ENCODE measurements at places on chromosomes 3 and 15.

DNA sequence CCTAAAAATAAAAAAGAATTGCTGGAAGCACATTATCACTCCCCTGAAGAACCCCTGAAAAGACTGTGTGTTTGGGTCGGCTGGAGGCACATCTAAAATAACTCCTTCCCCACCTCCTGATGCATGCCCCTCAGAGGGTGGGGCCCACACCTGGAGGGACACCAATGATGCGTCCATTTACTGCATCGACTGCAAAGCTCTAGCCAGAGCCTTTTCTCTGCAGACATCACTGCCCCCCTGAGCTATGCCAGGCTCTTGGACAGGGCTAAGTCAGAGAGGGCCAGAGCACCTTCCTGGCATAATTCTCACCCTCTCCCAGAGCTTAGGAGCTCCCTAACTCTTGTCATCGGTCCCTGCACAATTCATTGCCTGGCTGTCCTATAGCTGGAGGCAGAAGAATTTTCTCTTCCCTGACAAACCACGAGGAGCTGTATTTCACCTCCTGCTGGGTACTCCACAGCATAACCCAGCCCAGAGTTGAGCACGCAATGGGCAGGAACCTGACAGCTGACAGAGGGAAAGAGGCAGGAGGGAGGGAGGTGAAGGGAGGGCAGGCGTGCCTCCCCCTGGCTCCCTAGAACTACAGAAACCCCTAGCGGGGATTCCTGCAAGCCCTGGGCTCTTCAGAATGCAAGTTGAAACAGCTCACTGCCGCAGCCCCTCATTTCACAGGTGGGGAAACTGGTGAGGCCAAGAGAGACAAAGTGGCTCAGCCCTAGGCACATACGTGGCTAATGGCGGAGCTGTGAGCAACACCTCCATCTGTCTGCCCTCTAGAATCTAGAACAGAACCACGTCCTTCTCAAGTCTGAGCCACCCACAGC is 46.6 kb downstream of the XXYLT1 start:
- DNase-seq: no peak

GRCh38 chr15:62931650-62932049 is 110.9 kb upstream of the TPM1 start:
- DNase-seq: no peak

GRCh38 chr3:61723038-61723437 is 161.7 kb downstream of the PTPRG start:
- DNase-seq: no peak

- DNase-seq: no peak
These were observed 95.2 kb upstream of the CDIN1 start for GRCh38 chr15:36484038-36484778.

- no peak for DNase-seq
These were observed 18.0 kb upstream of the EBLN2 start for GRCh38 chr3:73043414-73043813.

DNA sequence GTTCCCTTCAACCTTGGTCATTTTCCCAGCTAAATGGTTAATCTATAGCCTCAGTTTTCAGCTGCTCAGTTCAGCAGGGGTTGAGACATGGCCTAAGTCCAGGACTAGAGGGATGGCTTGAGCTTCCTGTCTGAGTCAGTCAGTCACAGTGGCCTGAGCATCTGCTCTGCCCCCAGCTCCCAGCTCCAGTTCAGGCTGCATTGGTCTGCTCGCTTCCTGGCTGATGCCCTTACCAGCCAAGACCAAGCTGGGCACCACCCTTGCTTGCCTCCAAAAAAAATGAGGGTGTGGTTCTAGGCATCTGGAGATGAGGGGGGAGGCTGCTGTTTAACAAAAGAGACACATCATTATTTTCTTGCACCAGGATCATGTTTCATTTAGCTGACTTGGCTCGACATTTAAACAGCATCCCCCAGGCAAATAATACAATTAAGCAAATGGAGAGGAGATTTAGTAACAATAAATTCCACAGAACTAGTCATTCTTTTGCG is 70.7 kb downstream of the WNT5A start:
- peak; percentile 92 for DNase-seq

- DNase-seq: peak; percentile 88
These were observed 4.4 kb downstream of the TMEM45A start for GRCh38 chr3:100496711-100497261.

GRCh38 chr3:3641877-3642455 is 157.3 kb upstream of the LRRN1 start:
- DNase-seq: no peak

DNA sequence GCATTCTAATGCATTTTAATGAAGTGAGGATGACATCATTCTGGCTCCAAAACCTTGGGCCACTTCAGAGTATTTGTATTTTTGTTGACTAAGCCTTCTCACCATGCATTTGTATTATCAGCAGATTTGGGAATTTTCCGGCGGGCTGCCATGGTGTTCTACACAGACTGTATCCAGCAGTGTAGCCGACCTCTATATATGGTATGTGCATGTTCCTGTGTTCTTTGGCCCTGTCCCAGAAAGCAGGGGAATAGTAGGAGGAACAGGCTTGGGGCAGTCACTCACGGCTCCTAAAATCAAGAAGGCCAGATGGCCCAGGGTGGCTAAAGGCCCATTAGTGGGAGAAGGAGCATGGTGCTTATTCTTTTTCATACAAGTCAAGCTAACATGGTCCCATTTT is 80.5 kb downstream of the USF3 start:
- no peak for DNase-seq

DNA sequence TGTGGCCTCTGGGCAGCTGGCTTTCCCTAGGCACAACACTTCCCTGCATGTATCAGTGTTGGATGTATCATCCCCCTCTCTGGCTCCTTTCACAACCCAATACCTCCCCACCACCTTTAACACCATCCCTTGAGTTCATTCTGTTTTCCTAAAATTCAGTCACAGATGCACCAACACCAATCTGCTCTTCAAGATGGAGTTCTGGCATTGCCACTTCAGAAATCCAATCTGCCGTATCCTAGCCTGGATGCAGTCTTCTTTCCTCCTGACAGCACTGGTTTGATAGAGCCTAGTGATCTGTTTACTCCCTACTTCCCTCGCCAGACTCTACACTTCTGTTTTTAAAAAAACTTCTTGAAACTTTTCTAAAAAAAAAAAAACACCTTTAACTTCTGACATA is 21.7 kb downstream of the PXYLP1 start:
- DNase-seq: no peak

- DNase-seq: no peak
These were observed 2.4 kb downstream of the DRD3 start for GRCh38 chr3:114176487-114176886.

DNA sequence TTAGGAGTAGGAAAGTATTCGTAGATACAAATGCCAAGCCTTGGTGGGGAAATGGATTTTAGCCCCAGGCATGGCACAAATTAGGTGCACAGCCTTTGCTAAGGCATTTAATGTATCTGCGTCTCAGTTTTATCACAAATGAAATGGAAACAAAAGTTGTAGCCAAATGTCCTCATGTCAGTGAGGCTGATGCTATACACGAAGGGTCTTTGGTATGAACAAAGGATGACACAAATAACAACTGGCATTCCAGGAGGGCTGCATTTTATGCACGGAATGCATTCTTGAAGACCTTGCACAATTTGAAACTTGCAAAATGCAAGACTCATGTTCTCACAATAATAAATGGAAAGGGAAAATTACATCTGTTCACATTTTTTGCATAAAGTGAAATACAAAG is 181.9 kb downstream of the SV2B start:
- DNase-seq: no peak

- no peak for DNase-seq
These were observed 355.1 kb upstream of the WNT5A start for GRCh38 chr3:55842204-55842603.

- DNase-seq: no peak
These were observed 21.2 kb upstream of the SPRED1 start for GRCh38 chr15:38231436-38231835.

- no peak for DNase-seq
These were observed 737 bp upstream of the ITPR1 start for GRCh38 chr3:4492208-4493013.

- no peak for DNase-seq
These were observed 6.1 kb upstream of the CP start for GRCh38 chr3:149227591-149228268.

GRCh38 chr3:133329626-133330025 is 70.2 kb upstream of the BFSP2 start:
- no peak for DNase-seq

DNA sequence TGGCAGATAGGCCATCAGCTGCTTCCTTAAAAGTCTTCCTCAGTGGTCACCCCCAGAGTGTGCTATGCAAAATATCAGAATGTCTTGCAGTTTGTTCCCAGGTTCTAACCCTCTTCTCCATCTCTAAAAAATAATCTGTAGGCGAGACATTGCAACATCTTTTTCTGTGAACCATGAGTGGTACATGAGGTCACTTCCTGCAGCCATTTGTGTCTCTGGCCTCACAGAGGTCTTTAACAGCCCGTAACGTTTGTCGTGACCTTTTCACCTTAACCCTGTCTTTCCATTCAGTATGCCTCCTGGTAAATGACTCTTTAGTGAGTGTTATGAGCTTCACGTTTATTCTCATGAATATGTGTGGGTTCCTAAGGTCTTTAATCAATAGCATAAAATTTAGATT is 145.4 kb downstream of the KLHL25 start:
- no peak for DNase-seq

DNA sequence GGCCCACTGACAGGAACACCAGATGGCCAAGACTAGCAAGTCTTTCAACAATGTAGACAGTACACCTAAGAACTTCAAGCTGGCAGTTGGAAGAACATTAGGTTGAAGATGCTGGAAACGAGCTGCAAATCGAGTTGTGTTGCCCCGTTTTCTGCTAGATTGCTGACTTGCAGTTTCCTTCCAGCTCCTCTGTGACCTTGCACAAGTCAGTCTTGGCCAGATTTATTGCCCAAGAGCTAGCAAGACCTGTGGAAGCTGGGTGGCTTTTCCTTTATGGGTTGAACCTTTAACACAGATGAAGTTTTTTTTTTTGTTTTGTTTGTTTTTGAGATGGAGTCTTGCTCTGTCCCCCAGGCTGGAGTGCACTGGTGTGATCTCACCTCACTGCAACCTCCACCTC is 2.9 kb upstream of the RBM6 start:
- DNase-seq: no peak

- no peak for DNase-seq
These were observed 445.9 kb downstream of the MCTP2 start for GRCh38 chr15:94677202-94677790.

- DNase-seq: no peak
These were observed 1.0 kb downstream of the IGSF11 start for GRCh38 chr3:119033393-119034255.

DNA sequence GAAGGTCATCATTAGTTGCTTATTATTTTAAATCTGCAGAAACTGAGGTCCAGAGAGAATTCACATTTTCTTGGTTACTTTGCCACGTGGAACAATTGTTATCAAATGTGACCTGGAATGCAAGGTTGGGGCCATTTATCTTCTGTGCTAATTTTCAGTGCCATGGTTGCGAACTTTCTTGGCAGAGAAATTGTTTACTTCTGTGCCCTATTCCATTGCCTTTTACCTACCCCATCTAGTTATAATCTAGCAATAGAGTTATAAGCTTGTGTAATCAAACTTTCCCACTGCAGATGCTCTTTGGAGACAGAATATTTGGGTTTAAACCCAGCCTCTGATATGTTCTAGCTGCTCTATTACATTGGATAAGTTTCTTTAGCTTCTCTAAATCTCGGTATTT is 242.9 kb downstream of the LPP start:
- DNase-seq: no peak

DNA sequence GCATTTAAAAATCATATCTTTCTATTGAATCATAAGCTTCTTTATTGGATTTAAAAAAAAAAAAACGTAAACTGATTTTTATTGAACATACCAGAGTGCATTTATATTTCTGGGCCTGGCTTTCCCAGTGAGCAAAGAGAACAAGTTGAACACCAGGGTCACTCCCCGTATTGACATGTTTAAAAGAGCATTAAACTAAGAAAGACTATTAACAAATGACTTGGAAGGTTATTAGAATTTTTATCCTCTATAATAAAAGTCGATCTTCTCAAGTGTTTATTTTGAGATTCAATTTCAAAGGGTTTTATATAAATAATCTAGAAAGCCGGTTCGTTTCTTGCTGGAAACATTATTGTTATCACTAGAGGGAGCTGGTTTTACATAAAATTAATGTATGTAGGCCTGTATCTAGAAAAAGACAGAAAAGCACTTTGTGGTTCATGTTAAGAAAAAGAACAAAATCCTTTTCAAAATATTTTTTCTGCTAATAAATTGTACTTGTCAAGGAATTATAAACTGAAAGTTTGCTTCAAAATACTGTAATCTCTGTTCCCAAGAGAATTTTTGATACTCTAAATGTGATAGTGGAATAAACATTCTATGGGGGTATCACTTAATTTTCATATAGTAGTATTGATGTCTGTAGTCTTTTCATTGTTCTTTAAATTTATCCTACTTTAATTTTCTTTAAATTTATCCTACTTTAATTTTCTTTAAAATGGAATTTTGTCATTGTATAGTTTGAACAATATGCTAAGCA is 321.8 kb upstream of the MME start:
- no peak for DNase-seq

DNA sequence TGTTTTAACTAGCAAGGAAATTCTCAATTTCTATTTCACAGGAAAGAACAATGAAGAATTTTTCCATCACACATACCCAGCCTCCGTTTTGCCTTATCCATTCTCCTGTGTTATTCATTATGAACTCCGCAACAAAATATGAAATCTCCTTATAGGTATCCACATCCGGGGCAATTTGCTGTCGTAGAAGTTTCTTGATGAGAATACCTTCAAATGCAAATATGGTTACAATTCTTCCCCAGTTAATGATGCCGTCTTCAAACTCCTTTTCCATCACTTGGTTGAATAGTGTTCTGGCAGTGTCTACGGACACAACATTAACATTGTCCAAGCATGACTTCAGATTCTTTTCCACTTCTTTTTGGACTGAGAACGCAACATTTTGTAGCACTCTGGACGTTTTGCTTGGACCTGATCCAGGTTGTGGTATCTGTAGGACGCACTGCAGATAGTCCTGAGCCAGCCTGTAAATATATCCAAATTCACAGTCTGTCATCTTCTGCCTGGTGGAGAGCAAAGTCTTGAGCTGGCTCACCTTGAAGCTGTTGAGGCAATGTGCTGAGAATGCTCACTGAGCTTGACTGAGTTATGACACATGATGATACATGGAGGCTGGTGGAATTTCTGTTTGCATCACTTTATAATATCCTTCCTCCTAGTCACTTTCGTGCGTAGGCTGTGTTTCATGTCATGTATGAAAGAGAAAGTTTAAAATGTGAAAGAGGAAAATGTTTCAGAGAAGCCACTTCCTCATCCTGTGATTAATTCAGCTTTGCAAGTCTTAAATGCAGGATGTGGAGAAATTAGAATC is at the start of gene BCL2A1:
TSS of gene BCL2A1 (minus strand) at position 573 of the 811 bp plus-strand sequence. CDS start at position 496, 77 bp downstream.
- peak; percentile 22 for DNase-seq

DNA sequence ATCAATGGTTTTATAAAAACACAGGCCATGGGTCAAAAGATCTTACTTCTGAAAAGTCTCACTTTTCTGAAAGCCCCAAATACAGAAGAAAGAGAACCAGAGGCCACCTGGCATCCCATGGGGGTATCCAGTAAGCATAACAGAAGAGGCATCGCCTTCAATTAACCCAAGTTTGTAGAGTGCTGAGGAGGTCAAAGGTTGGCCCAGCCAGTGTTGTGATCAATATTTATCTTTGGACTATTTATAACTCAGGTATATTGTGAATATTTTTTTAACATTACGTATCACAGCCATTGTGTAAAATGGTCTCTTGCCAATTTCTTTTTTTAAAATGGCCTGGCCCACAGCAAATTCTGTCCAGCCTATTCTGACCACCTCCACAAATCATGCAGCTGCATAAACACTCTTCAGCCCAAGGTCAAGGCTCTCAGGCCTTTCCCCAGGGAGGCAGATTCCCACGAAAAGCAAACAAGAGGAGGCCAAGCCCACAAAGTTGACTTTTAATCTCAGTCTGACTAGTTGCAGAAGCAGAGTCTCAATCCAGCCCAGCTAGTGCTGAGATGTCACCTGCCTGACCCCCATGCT is 26.2 kb upstream of the SPTBN5 start:
- no peak for DNase-seq
